ENCODE measurements at places on chromosomes 5 and 9. TPM values are rescaled to one million over a fixed set of nuclear protein-coding genes. Genes with fewer than 3 reads are reported as not detected.

- DNase-seq = no peak
Measured at GRCh38 chr5:14455814-14456321, 125.7 kb upstream of the OTULINL start.

DNA sequence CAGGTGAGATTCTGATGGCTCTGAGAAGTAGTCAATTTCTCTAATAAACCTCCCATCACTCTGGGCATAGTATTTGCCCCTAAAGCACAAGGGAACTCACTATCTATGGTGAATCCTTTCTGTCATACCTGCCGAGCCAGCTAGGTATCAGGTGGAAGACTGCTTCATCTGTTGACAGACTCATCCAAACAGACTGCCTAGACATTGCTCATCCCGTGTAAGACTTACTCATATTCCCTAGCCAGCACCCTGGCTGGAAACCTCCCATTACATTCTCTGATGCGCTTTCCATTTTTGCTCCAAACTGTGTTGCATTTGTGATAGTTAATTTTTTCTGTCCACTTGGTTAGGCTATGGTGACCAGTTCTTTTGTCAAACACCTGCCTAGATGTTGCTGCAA lies 595.9 kb downstream of the DNAH5 start:
- DNase-seq = no peak

GRCh38 chr9:12666813-12667212 lies 26.4 kb upstream of the TYRP1 start:
- DNase-seq = no peak

LCNL1 gene
- total RNA-seq = 0.82 TPM

Measured in cerebellum (tissue), 4 donors.